ENCODE measurements at places on chromosomes 5 and 9. TPM values are rescaled to one million over a fixed set of nuclear protein-coding genes. Genes with fewer than 3 reads are reported as not detected.

ODF2 gene
- total RNA-seq, result 31.2 TPM

GMCL2 gene
- total RNA-seq, result not detected

TNC gene
- total RNA-seq, result 71.0 TPM

OTP gene
- total RNA-seq, result not detected

NMUR2 gene
- total RNA-seq, result not detected

C1QTNF2 gene
- 0.04 TPM for total RNA-seq

GRM6 gene
- total RNA-seq, result not detected

FAM221B gene
- total RNA-seq, result 0.29 TPM

DNA sequence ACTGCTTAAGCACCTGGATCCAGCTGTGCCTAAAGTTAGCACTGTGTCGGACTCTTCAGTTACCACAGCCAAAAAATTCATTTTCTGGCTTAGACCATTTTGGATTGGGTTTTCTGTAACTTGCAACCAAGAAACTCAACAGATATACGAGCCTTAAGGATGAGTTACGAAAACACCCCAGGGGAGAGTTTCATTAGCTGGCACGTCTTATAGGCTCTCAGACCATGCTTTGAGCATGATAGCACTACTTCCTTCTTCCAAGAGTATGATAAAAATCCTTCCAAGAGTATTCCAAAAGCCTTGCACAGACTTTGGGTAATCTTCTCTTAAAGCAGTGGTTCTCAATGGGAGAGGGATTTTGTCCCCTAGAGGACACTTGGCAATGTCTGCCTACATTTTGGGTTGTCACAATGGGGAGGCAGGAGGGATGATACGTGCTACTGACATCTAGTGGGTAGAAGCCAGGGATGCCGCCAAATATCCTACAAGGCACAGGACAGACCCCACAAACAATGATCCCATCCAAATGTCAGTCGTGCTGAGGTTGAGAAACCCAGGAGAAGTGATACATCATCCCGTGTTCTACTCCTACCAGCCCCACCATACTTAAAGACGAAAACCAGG, 64.8 kb downstream of the SMIM23 start:
- no peak overlapping the region for H3K27ac ChIP-seq
- H3K36me3 ChIP-seq, result no peaks in the 10 kb centered on the region
- H3K4me1 ChIP-seq, result no peaks in the 10 kb centered on the region
- no peaks in the 10 kb centered on the region for H3K27me3 ChIP-seq

DNA sequence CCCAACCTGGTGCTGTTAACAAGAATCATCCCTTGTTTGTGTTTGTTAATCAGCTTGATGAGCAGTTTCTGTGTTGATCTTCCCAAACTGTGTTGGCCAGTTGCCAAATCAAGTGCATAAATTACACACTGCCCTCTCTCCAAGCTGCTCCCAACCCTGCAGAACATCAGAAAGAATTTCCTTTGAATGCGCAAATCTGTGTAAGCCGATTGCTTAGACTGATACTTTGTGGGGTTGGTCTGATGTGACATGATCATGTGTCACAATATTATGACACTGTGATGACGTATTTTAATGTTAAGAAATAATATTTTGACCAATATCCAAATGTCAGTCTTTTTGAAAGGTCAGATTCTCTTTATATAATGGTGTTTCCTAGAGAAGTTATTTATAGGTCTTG, 766.4 kb upstream of the WWC1 start:
- no peak overlapping the region for H3K27ac ChIP-seq
- 0 out of 2 replicates have a peak, but pooled peaks cover 4% of the 10 kb centered on the region for H3K27me3 ChIP-seq
- no peak overlapping the region for H3K4me3 ChIP-seq
- no peaks in the 10 kb centered on the region for H3K36me3 ChIP-seq

GRCh38 chr5:91182763-91183162, 200.4 kb downstream of the ARRDC3 start:
- H3K36me3 ChIP-seq, result no peaks in the 10 kb centered on the region
- no peak for DNase-seq
- H3K27ac ChIP-seq, result no peak overlapping the region
- H3K4me1 ChIP-seq, result no peaks in the 10 kb centered on the region
- H3K4me3 ChIP-seq, result no peak overlapping the region

- DNase-seq, result no peak
- H3K27me3 ChIP-seq, result no peaks in the 10 kb centered on the region
Measured at GRCh38 chr5:147544556-147544955, 34.7 kb upstream of the DPYSL3 start.

GRCh38 chr5:170750791-170751190, 32.7 kb upstream of the GABRP start:
- H3K27ac ChIP-seq, result no peak overlapping the region
- no peak overlapping the region for H3K4me3 ChIP-seq
- no peaks in the 10 kb centered on the region for H3K4me1 ChIP-seq
- no peak for DNase-seq
- no peaks in the 10 kb centered on the region for H3K27me3 ChIP-seq

DNA sequence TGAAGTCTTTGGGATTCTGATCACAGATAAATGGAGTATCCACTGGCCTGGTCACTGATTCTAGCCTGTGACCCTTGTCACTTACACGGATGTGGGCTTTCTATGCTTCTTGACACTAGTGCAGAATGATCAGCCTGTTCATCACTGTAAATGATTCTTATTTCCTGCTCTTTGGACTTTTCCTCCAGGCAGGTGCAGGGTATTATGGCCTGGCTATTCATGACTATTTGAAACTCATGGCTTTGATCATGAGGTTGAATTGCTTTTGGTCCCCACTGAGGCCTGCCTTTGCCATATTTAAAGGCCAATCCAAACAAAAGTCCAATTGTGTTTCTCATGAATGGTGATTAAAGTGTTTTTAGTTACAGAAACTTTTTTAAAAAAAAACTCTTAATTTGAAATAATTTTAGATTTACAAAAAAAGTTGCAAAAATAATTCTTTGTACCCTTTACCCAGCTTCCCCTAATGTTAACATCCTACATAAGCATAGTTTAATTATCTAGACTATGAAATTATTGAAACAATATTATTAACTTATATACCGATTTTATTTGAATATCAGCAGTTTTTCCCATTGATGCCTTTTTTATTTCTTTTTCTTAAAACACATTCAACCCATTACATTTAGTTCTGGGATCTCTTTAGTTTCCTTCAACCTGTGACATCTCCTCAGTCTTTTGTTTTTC, 68.1 kb downstream of the GALNT10 start:
- no peaks in the 10 kb centered on the region for H3K36me3 ChIP-seq
- H3K27ac ChIP-seq, result no peak overlapping the region
- H3K4me3 ChIP-seq, result no peak overlapping the region
- H3K27me3 ChIP-seq, result no peaks in the 10 kb centered on the region

DNA sequence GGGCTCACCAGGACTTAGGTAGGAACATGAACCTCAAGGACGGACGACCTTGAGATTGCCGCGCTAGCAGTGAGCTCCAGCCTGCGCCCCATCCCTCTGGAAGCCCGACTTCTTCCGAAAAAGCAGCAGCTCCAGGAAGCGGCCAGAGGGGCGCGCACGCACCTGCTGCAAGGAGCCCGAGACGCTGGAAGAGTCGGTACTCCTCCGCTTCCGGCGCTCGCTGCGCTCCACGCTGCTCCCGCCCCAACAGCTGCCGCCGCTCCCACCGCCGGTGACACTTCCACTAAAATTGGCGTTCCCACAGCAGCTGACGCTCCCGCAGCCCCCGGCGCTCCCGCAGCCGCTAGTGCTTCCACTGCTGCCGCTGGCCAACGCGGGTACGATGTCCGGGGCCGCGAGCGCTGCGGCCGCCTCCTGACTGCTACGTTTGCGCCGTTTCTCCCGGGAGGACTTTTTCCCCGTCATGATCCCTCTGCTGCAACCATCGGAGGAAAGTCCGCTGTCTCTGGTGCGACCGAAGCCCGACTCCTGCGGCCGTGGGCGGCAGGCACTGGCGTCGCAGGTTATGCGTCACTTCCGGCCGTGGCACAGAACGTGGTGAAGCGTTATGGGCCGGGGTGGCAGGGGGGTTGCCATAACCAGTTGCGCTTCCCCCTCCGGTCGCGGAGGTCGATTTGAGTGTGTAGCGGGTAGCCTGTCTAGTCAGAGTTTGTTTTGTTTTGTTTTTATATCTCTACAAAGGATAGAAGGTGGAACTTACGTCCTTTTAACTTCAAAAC, at the start of gene CAAP1:
TSS of gene CAAP1 (minus strand) at position 552 of the 779 bp plus-strand sequence. CDS start at position 465, 87 bp downstream.
- H3K4me1 ChIP-seq, result peaks cover 6% of the 10 kb centered on the region
- no peaks in the 10 kb centered on the region for H3K27me3 ChIP-seq
- peak within 1 kb of the TSS; percentile 91 for H3K27ac ChIP-seq
- no peaks in the 10 kb centered on the region for H3K36me3 ChIP-seq
- DNase-seq, result peak; percentile 90
- H3K4me3 ChIP-seq, result peak within 1 kb of the TSS; percentile 97

DNA sequence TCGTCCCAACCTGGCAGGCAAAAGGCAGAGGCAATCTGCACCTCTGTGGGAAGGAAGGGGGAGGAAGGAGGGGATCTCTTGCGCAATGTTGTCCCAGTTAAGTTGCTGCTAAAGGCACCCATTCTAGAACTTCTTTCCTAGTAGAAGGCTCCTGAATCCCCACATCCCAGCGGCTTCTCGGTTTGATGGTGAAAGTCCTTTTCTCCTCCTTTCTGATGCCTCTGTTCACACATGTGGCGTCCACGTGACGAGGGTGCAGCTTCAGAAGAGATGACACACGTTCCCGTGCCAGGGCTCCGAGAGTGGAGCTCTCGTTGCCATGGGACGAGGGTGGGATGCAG, 96.9 kb upstream of the FCN2 start:
- H3K4me3 ChIP-seq, result no peak overlapping the region
- H3K27me3 ChIP-seq, result no peaks in the 10 kb centered on the region
- DNase-seq, result no peak
- H3K27ac ChIP-seq, result no peak overlapping the region

GRCh38 chr5:172956936-172957335, 2.3 kb upstream of the RPL26L1 start:
- H3K4me3 ChIP-seq, result no peak overlapping the region
- DNase-seq, result no peak
- peaks cover 9% of the 10 kb centered on the region for H3K36me3 ChIP-seq
- H3K4me1 ChIP-seq, result peaks cover 22% of the 10 kb centered on the region
- H3K27me3 ChIP-seq, result no peaks in the 10 kb centered on the region

- DNase-seq, result no peak
- no peaks in the 10 kb centered on the region for H3K36me3 ChIP-seq
- H3K4me3 ChIP-seq, result no peak overlapping the region
Measured at GRCh38 chr9:69564557-69564956, 107.6 kb downstream of the APBA1 start.

DNA sequence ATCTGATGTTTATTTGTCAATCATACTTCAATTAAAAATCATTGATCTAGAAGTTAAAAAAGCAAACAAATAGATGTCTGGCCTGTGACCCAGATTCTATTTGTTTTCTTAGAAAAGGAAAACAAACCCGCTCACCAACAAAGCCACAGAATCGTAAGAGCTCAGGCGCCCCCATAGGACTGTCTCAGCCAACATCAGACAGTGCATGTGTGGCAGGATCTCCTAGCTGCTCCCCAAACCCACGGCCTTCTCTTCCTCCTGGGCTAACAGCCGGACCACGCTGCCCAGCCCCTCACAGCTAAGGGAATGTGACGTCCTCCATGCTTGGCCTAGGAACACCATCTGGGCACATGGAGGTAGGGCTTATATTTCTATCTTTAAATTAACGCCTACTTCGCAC, 19.4 kb downstream of the OR2Y1 start:
- H3K4me3 ChIP-seq, result no peak overlapping the region
- H3K27me3 ChIP-seq, result peaks cover 78% of the 10 kb centered on the region
- H3K27ac ChIP-seq, result no peak overlapping the region
- no peaks in the 10 kb centered on the region for H3K4me1 ChIP-seq
- no peak for DNase-seq

- H3K4me3 ChIP-seq, result no peak overlapping the region
- no peaks in the 10 kb centered on the region for H3K36me3 ChIP-seq
Measured at GRCh38 chr5:146565764-146566367, 49.9 kb upstream of the GPR151 start.

DNA sequence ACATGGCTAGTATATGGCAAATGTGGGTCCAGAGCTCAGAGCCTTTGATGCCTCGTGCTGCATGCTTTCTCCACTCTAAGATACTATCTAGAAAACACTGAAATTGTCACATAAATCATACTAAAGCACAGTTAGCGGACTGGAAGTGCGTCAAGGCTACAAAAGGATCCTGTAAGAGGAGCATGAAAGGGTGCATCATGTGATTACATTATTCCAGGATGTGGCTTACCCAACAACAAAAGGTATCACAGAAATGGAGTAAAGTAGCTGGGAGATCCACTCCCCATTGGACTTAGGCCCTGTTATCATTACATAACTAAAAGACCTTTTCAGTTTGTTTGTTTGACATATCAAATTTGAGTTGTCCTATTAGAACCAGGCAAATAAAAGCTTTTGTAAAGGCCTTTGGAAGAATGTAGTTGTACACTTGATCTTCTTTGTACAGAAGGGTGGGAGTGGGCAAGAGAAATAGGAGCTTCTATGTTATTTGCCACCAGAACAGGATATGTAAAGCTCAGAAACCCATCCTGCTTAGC, 6.9 kb downstream of the SLC31A1 start:
- peaks cover 6% of the 10 kb centered on the region for H3K4me1 ChIP-seq
- H3K27me3 ChIP-seq, result no peaks in the 10 kb centered on the region
- no peak overlapping the region for H3K4me3 ChIP-seq
- no peak overlapping the region for H3K27ac ChIP-seq
- H3K36me3 ChIP-seq, result no peaks in the 10 kb centered on the region
- DNase-seq, result no peak

GRCh38 chr5:75368391-75368790, 31.4 kb downstream of the HMGCR start:
- H3K4me1 ChIP-seq, result 0 out of 2 replicates have a peak, but pooled peaks cover 6% of the 10 kb centered on the region
- no peak overlapping the region for H3K27ac ChIP-seq
- DNase-seq, result peak; percentile 22
- H3K4me3 ChIP-seq, result no peak overlapping the region

GRCh38 chr5:155282503-155283107, 269.1 kb downstream of the KIF4B start:
- H3K36me3 ChIP-seq, result no peaks in the 10 kb centered on the region
- no peak overlapping the region for H3K4me3 ChIP-seq
- DNase-seq, result no peak
- no peaks in the 10 kb centered on the region for H3K27me3 ChIP-seq
- H3K4me1 ChIP-seq, result no peaks in the 10 kb centered on the region

DNA sequence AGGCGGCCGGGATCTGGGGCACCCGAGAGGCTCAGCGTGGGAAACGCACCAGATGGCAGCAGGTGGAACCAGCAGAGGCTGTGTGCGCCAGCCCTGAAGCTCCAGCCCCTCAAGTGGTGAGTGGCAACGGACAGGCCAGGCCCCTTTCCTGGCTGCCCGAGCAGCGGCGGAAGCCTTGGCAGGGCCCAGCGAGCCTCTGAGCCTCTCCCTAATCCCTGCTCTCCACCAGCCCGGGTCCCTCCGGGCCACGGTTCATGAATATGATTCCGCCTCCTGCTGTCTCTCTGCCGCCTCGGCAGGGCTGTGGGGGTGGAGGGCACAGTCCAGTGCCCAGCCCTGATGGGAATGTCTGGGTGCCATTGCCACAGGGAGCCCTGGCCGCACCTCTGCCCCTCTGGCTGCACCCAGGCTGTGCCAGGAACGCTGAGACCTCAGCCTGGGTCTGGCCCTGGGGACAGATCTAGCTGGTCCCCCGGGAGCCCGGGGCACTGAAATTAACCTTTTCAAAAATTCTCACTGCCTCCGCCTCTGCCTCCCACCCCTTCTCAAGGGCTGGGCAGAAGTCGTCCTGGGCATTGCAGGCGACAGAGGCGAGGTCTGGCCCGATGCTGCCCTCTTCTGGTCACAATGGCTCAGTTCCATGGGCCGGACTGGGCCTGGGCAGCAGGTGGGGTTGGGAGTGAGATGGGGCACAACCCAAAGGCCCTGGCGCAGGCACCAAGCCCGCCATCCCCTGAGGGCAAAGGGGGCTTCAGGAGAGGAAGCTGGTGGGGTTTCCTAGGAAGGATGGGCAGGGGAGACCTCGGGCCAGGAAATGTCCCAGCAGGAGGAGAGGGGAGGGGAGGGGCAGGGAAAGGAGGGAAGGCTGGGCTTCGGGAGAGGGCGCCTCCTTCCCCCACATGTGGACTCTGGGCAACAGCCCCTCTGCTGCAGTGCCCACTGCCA, 20.3 kb downstream of the CCDC187 start:
- H3K4me3 ChIP-seq, result peak overlapping the region; percentile 68
- no peak overlapping the region for H3K27ac ChIP-seq
- DNase-seq, result peak; percentile 76
- no peaks in the 10 kb centered on the region for H3K36me3 ChIP-seq

Data from PC-3 (cell line).